Muscle of leg (tissue), 16 donors: ENCODE measurements at places on chromosomes 12 and 14.

GRCh38 chr14:35512765-35513164 is 21.2 kb upstream of the INSM2 start:
- no peak for DNase-seq

DNA sequence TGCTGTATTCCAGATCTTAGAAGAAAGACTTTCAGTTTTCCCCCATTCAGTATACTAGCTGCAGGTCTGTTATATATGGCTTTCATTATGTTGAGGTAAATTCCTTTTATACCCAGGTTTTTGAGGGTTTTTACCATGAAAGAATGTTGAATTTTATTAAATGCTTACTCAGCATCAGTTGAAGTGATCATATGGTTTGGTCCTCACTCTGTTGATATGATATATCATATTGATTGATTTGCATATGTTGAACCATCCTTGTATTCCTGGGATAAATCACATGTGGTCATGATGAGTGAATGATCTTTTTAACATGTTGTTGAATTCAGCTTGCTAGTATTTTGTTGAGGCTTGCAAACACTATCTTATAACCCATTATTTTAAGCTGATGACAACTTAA is 96.7 kb downstream of the TRMT5 start:
- DNase-seq = no peak

GRCh38 chr12:70418101-70418500 is 52.0 kb downstream of the KCNMB4 start:
- no peak for DNase-seq

DNA sequence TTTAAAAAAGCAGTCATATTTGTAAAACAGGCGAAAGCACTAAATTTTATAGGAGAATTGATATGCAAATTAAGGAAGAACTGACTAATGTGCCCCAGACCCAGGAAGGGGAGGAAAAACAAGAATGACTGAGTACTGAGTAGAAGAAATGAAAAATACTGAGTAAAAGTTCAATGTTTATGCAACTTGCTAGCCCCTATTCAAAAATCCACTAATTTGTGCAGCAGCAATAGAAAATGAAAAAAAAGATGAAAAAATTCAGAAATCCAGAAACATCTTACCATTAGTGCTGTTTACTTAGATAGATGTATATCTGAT is 6.1 kb downstream of the CHD8 start:
- DNase-seq = no peak
